ENCODE measurements at places on chromosomes 6 and 20. TPM values are rescaled to one million over a fixed set of nuclear protein-coding genes. Genes with fewer than 3 reads are reported as not detected.

Gene SYCP2L
- 1.8 TPM for polyA plus RNA-seq

Gene RBPJL
- polyA plus RNA-seq, result not detected

GRCh38 chr6:5422321-5422915 lies 161.1 kb downstream of the FARS2 start:
- DNase-seq, result no peak

GRCh38 chr6:41440958-41441357 lies 105.2 kb upstream of the FOXP4 start:
- no peak for DNase-seq

- peak; percentile 26 for DNase-seq
Measured at GRCh38 chr20:22686097-22686496, 101.7 kb upstream of the FOXA2 start.

Gene TRIM10
- polyA plus RNA-seq, result 0.47 TPM

DNA sequence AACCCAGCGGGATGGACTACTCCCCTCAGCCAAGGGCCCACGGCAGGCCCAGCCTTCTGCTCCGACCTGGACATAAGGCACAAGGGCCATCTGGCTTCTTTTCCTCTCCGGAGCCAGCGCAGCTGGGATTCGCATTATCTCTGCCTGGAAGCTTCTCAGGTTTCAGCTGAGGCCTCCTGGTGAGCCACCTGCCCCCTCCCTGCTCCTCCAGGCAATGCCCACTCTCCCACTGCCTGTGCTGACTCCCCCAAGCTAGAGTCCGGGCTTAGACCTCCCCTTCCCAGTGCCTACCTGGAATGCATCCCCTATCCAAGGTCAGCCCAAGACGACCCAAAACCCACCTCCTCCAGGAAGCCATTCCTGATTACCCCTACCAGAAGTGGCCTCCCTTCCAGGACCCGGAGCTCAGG lies 60.7 kb downstream of the EZR start:
- peak; percentile 61 for DNase-seq

- DNase-seq, result no peak
Measured at GRCh38 chr6:112511441-112511840, 164.3 kb downstream of the RFPL4B start.

DNA sequence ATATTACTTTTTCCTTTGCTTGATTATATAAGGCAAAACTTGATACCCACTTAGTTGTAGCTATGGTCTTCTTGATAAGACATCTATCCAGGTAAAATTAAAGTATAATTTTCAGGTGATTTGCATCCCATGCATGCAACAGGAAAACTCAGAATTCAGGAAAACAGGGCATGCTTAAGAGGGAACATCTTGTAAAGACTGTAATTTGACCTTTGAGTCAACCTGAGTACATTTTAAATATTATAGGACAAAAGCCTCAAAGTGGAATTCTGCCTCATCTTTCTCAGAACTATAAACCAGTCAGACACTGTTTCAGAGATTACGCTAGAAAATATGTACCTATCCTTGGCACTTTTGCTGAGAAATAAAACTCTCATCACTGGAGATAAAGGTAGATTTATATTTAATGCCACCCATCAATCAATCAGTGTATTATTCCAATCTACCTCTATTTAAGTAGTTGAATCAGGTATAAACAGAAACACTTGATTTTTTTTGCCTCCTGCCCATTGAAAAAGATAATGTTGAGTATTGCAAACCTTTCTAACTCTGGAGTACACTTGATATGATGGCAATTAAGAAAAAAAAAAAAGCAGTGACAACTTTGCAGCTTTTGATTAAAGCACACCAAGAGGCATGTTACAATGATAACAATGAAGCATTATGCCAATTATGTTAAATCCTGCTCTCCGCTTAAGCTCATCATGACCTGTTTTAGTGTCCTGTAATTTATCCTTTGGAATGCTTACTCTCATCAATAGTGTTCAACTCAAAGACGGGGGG lies 2.8 kb downstream of the CITED2 start:
- peak; percentile 55 for DNase-seq

Gene SNAI1
- 7.5 TPM for polyA plus RNA-seq

DNA sequence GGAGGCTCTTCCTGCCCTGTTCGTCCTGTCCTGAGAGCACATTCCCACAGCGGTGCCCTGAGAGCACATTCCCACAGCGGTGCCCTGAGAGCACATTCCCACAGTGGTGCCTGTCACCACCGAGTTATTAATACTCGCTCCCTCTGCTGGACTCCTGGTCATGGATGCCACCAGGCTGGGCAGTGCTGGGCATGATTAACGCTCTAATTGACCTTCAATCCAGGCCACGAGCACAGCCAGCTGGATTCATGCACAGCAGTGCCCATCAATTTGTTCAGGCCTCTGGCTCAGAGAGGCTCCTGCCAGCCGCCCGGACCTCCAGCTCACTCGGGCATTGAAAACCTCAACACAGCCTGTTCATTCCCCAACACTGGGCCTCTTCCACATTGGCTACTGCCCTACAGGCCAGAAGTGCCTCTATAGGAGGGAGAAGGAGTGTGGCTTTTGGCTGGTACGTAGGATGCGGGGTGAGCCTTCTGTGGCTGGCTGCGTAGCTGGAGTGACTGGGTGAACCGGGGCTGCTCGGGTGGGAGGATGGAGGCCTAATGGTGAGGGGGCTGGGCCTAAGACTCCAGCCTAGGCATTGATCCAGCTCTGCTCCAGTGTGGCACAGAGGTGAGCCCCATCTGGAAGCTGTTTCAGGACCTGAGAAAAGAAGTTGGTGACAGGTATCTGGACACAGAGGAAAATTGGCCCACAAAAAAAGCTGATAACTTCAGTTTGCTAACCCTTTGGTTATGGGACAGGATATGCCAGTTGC lies 9.3 kb downstream of the IP6K3 start:
- DNase-seq, result no peak

GRCh38 chr6:56685102-56685733 lies 42.5 kb upstream of the DST start:
- DNase-seq, result no peak

DNA sequence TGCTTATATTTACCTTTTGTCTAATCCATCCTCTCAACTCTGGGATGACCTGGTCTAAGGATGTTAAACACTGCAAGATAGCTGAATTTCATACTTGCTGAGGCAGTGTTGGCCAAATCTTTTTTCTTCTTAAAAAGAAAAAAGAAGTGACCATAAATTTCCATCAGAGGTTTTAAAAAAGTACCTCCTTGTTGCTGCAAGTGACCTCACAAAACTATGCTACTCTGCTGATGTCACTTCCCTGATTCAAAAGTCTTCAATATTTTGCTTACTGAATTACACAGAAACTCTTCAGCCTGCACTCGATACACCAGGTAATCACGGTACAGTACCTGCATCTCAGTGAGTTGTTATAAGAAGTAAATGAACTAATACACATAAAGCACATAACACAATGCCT lies 107.2 kb upstream of the PRDM1 start:
- DNase-seq, result no peak

GRCh38 chr6:4575714-4576113 lies 200.5 kb upstream of the CDYL start:
- no peak for DNase-seq

DNA sequence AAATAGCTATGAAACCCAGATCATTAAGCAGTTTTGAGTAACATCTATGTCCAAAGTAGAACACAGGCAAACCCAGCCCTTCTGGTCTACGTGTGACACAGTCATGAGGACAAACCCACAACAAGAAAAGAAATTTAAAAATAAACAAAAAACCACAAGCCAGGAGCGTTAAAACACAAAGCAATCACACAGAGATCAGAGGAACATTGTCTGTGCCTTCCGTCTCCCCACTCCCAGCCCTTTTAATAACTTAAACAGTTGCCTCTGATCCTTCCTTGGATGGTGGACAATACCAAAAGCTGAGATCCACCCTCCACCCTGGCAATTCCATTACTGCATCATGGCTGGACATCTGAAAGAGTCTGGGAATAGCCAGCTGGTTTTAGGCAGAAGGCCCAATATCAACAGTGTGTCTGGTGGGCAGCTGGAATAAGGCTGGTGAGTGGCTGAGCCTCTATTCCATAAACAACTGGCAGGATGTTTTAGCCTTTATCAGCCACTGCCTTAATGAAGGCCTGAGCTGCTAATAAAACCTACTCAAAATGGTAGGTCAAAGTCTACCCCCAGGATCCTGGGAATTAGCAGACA lies 15.7 kb upstream of the LAMA4 start:
- DNase-seq, result no peak

DNA sequence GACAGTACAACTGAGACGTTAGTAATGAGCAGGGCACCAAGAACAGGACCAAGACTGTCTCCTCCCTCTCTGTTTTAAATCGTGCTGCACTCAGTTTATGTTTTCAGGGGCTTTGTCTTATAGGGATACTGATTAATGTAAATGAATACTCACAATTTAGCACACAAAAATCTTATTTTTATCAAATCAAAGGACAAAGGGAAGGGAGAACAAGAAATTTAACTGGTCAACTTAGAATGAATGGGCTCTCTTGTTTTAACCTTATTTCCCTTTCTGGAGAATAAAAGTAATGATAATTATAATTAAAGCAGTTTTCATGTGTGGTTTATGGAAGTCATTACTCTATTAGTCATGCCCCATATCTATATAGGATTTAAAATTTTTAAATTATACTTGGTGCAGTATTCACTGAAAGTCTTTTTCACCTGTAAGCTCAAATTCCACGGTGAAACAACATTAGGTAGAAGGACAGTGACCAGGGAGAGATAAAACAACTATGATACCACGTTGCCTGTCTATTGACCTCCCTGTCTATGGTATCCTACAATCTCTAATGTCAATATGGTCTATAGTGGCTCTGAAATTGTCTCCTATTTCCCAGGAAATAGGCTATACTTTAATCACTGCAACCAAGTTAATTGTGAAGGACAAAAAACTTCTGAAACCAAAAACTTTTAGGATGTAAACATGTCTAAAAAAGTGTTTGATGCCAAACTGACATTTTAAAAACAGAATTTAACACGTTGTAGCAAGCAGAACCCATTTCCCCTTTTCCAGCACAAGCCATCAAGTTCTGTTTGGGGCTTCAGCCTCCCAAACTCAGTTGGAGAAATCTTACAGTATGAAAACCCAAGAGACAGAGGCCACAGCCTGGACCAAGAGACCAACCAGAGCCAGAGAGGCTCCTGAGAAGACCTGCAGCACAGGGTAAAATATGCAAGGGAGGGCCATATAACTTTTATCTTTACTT lies 15.0 kb downstream of the ELOVL5 start:
- DNase-seq, result no peak

Gene MAS1
- 0.38 TPM for polyA plus RNA-seq

DNA sequence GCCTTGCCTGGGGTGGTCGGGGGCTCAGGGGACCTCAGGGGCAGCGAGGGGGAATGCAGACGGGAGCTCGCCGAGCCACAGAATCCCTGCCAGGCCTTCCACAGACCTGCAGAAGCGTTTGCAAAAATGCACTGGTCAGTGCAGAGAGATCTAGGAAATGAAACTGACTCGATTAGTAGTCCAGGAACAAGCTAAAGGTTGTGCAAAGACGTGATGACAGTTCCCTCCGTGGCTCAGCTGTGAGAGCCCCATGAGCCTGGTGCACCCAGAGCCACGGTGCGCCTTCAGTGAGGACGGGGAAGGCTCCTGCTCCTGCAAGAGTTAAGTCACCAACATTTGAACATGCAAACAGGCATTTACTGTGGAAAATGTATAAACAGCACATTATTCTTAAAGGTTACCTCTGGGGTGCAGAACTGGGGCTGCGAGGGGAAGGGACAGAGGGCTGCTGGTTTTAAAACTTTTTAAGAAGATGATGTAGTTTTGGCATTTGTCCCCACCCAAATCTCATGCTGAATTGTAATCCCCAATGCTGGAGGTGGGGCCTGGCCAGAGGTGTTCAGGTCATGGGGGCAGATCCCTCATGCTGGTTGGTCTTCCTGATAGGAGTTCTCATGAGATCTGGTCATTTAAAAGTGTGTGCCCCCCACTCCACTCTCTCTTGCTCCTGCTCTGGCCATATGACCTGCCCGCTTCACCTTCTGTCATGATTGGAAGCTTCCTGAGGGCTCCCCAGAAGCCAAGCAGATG lies 147.3 kb downstream of the DLL1 start:
- no peak for DNase-seq

- no peak for DNase-seq
Measured at GRCh38 chr20:52342913-52343312, 151.3 kb upstream of the ZFP64 start.

Gene FAM50B
- polyA plus RNA-seq, result 6.4 TPM

GRCh38 chr6:45791211-45792168 lies 224.2 kb downstream of the CLIC5 start:
- no peak for DNase-seq

DNA sequence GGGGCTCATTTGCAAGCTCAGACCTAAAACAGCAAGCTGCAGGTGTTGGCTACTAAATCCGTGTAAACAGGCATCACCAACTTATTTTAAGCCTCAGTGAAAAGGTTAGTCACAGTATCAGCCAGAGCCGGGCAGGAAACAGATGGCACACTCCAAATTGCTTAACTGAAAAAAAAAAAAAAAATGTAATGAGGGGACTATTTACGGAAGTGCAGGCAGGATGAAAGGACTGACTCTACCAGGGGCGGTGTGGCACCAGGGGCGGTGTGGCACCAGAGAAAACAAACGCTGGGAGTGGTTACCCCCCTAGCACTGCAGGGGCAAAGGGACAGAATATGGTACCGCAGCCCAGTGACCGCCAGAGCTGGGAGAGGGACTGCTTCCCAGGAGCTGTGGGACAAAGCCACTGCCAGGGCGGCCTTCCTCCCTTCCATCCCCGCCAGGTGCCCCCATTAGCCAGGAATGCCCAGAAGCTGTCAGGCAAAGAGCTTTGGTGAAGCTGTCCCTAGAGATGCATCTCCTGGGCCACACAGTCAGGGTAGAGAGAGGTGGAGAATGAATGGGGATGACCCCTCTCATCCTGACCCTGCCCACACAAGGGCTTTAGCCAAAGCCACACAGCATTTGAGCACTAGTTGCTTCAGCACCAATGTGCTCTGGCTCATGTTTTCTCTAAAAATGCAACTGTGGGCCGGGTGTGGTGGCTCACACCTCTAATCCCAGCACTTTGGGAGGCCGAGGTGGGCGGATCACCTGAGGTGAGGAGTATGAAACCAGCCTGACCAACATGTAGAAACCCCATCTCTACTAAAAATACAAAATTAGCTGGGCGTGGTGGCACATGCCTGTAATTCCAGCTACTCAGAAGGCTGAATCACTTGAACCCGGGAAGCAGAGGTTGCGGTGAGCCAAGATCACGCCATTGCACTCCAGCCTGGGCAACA lies 39.6 kb upstream of the GFOD1 start:
- DNase-seq, result no peak

Gene GRM1
- polyA plus RNA-seq, result 0.13 TPM

DNA sequence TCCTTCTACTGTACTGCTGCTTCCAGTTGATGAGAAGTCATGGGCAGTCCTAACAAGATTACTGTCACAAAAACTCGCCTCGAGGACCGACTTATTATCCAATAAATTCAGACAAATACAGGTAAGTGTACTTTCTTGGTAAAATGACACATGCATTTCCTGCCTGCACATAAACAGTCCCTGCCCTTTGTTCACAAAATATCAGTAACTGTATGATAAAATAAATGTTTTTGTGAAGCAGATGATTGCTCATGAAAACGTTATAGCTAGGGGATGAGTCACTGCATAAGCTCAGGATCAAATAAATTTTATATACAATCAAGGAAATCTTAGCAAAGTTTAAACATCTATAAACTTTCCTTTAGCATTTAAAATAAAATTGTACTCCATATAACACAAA lies 164.5 kb upstream of the RIPOR2 start:
- DNase-seq, result no peak

Gene NKAPL
- polyA plus RNA-seq, result 1.3 TPM

- no peak for DNase-seq
Measured at GRCh38 chr6:137316626-137317025, 97.4 kb upstream of the IFNGR1 start.

Gene USP49
- 5.3 TPM for polyA plus RNA-seq

Gene OTOR
- 0.27 TPM for polyA plus RNA-seq

GRCh38 chr6:155604991-155605390 lies 149.4 kb upstream of the NOX3 start:
- DNase-seq, result no peak

Data from muscle of back (tissue), 13 donors.